ENCODE measurements at places on chromosomes 7 and 10.
A peak's percentile ranks its signal among the peaks of the same experiment; 100 is the strongest.

GRCh38 chr7:130515315-130516040 lies 23.6 kb downstream of the MEST start:
- no peak for DNase-seq

DNA sequence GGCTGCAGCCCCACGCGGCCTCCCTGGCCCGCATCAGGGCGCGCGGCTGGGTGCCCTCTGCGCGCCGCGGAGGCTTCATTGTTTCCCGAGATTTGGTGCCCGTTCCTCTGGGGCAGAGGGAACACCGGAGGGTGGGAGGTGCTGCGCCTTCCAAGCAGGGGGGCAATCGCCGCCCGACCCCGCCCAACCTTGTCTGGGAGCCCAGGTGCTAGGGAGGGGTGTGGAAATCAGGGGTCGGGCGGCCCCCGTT lies 1.0 kb upstream of the NRP1 start:
- no peak for DNase-seq

GRCh38 chr7:47304727-47305719 lies 276.9 kb downstream of the TNS3 start:
- no peak for DNase-seq

DNA sequence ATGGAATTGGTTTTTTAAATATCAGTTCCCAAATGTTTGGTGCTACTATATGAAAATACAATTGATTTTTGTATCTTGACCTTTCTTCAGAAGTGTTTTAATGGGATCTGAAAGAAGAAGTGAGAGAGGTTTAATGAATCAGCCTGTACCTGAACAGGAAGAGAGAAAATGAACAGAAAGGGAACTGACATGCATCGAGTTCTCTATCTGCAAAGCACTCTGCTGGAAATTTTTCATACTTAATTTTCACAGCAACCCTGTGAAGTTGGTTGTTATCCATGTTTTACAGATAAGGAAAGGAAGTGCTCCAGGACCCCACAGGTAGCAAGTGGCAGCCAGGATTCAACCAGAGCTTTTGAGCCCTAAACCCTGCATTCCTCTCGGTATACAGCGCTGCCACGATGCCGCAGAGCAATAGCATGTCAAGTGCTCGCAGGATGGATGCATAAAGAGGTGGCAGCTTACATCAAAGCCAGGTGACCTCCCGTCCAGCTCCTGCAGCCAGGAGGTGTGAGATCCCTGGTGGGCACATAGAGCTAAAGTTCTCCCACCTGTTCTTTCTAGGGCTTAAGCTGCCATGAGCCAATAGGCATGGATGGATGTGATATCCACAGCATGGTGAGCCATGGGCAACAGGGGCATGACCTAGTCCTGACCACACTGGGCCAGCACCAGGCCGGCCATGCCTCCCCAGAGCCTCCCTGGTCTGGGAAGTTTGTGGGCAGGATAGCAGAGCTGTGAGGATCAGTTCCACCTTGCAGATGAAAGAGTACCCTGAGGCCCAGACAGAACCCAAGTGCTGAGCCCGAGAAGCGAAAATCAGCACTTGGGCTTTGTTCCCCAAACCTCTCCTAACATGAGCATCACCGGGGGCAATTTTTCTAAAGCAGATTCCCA lies 57.2 kb downstream of the CALML3 start:
- no peak for DNase-seq

GRCh38 chr7:93014410-93014809 lies 103.4 kb downstream of the SAMD9 start:
- DNase-seq: no peak

- peak; percentile 54 for DNase-seq
Observed at GRCh38 chr7:101602484-101603241, 26.4 kb downstream of the MYL10 start.

DNA sequence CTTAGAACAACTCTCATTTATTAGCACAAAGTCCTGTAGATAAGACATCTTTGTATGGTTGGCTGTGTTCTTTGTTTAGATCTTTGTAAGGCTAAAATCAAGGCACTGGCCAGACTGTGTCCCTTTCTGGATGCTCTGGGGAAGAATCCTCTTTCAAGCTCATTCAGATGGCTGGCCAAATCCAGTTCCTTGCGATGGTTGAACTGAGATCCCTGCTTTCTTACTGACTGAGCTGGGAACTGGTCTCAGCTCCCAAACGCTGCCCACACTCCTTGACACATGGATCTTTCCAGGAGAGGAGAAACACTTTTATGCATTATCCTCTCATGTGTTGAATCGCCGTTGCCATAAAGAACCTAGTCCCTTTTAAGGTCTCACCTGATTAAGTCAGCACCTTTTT lies 586.5 kb upstream of the IGFBP3 start:
- no peak for DNase-seq

GRCh38 chr10:78405231-78405630 lies 371.6 kb downstream of the RPS24 start:
- no peak for DNase-seq

Measured in CD4-positive, alpha-beta T cell treated with Interleukin-1 beta for 1 hour (primary cell).